Caco-2 (cell line): ENCODE measurements at places on chromosomes 11 and 22. TPM values are rescaled to one million over a fixed set of nuclear protein-coding genes. Genes with fewer than 3 reads are reported as not detected.

The MUC5AC gene
- total RNA-seq, result 0.25 and 0.28 TPM in 2 replicates

The CCDC73 gene
- total RNA-seq, result not detected in 2 replicates

- no peak overlapping the region for H3K4me3 ChIP-seq
- H3K27me3 ChIP-seq, result no peaks in the 10 kb centered on the region
- no peaks in the 10 kb centered on the region for H3K36me3 ChIP-seq
- no peak overlapping the region for H3K27ac ChIP-seq
- H3K4me1 ChIP-seq, result no peaks in the 10 kb centered on the region
Observed at GRCh38 chr11:36427079-36427478, 83.0 kb downstream of the TRAF6 start.

GRCh38 chr11:13334034-13334786, 56.6 kb downstream of the BMAL1 start:
- no peak for DNase-seq
- no peak overlapping the region for H3K27ac ChIP-seq
- H3K4me1 ChIP-seq, result peaks cover 25% of the 10 kb centered on the region
- H3K36me3 ChIP-seq, result no peaks in the 10 kb centered on the region

DNA sequence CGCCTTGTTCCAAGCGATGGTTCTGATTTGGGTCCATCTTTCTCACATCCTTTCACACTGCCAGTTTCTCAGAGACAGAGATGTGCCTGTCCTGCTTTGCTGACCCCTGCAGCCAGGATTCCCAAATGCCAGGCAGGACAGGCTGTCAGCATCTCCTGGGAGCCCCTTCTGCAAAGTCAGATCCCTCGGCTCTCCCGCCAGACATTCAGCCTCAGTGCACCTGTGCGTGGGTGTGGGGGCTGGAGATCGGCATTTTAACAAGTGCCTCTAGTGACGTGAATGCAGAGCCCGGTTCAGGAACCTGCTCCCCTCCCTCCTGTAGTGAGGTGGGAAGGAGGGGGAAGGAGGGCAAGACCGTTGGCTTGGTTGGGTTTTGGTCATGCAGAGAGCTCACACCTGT, 108.9 kb upstream of the FGF3 start:
- H3K36me3 ChIP-seq, result no peaks in the 10 kb centered on the region
- H3K27me3 ChIP-seq, result no peaks in the 10 kb centered on the region
- H3K4me3 ChIP-seq, result no peak overlapping the region
- no peak overlapping the region for H3K27ac ChIP-seq
- no peak for DNase-seq
- H3K4me1 ChIP-seq, result peaks cover 30% of the 10 kb centered on the region

GRCh38 chr22:39556970-39557841, 13.3 kb upstream of the CACNA1I start:
- no peak overlapping the region for H3K27ac ChIP-seq
- peaks cover 6% of the 10 kb centered on the region for H3K27me3 ChIP-seq
- DNase-seq, result no peak
- H3K4me3 ChIP-seq, result peak overlapping the region; percentile 19
- no peaks in the 10 kb centered on the region for H3K4me1 ChIP-seq
- H3K36me3 ChIP-seq, result no peaks in the 10 kb centered on the region

- H3K27me3 ChIP-seq, result no peaks in the 10 kb centered on the region
- no peaks in the 10 kb centered on the region for H3K36me3 ChIP-seq
- peaks cover 8% of the 10 kb centered on the region for H3K4me1 ChIP-seq
- DNase-seq, result no peak
- no peak overlapping the region for H3K27ac ChIP-seq
Observed at GRCh38 chr11:1843098-1843473, 4.3 kb downstream of the TNNI2 start.
